ENCODE measurements at places on chromosomes 4 and X.

DNA sequence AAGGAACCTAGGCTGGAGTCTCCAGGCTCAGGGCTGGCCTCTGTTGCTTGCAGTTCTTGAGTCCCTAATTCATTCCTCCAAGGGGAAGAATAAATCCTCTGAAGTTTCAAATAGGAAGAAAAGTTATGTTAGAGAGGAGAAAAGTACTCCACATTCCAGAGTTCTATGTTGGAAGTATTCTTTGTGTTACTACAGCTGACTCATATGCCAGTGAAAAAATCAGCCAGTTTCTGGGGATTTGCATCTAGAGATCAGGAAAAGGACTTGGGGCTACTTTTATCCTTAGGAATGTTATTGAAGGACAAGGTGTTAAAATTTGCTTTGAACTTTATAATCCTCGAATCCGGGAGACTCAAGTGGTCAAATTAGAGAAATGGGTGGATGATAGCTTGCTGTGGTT, 11.7 kb upstream of the NUDT9 start:
- DNase-seq, result no peak

- no peak for DNase-seq
These were observed 22.0 kb downstream of the NDNF start for GRCh38 chr4:121050300-121050699.

- DNase-seq, result no peak
These were observed 189.9 kb upstream of the NWD2 start for GRCh38 chr4:37054531-37055077.

DNA sequence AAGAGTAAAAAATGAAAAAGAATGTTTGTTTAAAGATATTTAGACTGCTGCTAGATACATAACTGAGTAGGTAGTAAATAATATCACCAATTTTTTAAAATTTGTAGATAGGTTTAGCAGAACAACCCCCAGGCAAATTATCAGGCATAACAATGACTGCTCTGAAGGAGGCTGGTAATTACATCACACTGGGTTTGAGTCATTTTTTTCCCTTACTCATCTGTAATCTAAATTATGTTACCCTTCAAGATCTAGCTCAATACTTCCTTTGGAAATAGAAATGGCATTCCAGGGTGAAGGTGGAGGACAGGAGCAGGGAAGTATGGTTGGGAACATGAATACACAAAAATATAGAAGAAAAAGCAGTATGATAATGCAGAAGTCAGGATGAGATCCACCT, 431.6 kb upstream of the MAOA start:
- no peak for DNase-seq

DNA sequence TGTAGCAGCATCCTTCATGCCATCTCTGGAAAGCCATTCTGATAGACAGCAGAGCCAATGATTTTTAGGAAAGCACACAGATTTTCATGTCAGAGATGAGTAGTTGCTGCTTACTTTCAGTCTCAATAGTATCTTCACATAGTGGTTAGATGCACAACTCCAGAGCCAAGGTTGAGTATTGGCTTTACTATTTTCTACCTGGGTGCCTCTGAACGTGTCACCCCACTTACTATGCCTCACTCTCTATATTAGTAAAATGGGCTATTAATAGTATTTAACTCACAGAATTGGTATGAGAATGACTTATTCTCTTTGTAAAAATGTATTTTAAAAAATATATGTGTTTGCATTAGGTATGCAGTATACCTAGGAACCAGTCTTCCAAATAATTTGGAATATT, 108.8 kb upstream of the STIM2 start:
- no peak for DNase-seq

DNA sequence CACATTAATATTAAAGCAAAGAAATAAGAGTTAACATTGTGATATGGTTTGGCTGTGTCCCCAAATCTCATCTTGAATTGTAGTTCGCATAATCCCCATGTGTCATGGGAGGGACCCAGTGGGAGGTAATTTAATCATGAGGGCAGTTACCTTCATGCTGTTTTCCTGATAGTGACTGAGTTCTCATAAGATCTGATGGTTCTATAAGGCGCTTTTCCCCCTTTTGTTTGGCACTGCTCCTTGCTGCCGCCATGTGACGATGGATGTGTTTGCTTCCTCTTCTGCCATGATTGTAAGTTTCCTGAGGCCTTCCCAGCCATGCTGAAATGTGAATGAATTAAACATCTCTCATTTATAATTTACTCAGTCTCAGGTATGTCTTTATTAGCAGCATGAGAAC, 153.8 kb upstream of the GALNT7 start:
- no peak for DNase-seq

- no peak for DNase-seq
These were observed 192.0 kb upstream of the ETNPPL start for GRCh38 chr4:108954880-108955279.

Measured in left hindlimb (tissue), 1 donor.